ENCODE measurements at places on chromosomes 7 and 10.

DNA sequence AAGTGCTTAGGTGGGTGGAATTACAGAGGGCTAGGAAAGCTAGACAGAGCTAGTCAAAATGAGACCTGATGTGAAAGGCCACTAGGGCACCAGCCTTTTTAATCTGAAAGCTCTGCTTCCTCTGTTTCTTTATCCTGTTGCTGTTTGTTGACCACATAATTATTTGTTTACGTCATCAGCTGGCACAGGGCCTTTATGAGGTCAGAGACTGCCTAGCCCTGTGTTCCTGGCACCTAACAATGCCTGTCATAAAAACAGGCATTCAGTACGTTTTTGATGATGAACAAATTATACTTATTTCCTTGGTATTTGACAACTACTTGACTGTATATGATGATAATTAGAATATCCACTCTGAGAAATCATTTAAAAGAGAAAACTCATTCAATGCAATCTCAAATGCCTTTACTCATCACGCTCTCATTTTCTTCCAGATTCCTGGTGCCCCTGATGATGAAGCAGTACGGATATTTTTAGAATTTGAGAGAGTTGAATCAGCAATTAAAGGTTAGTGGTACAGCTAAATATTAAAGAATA is 26.0 kb downstream of the RBM17 start:
- no peak for DNase-seq

DNA sequence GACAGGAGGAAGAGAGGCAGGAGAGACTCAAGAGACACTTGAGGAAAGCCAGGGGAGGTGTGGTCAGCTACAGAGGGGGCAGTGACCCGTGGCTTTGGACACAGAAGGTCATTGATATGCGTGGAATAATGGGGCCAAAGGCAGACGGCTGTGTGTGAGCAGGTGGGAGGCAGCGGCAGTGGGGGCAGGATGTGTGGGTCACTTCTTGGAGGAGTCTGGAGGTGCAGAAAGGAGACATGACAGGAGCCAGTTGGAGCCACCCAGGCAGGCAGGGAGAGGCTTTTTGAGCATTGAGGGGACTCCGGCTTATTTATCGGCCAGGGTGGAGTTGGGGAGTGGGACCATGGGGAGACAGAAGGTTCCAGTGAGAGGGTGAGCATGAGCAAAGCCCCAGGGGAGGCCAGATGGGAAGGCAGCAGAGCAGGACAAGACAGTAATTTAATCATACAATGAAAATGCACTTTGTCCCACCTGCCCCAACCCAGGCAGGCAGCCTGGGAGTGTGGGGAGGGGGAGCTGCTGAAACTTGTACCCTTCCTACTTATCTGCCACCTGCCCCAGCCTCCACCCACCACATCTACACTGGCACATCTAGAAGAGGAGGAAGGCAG is 5.0 kb downstream of the LDB3 start:
- DNase-seq, result no peak

DNA sequence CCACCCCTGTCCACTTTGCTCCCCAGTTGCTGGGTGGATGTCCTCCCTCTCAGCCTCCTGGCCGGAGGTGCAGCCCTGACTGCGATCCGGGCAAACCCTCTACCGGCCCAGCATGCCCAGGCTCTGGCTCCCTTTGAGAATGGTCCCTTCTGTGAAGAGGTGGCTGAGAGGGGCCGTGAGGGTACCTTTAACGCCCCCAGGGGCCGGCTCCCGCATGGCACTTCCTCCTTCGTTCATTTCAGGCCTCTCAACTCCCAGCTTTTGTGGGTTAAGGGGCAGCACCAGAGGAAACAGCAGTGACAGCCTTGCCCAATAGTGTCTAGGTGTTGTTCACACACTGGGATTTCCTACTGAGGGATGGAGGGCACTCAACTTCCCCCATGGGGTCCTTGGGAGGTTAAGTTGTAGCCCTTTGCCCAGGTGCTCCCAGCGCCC is 33.2 kb upstream of the HABP2 start:
- DNase-seq, result no peak

DNA sequence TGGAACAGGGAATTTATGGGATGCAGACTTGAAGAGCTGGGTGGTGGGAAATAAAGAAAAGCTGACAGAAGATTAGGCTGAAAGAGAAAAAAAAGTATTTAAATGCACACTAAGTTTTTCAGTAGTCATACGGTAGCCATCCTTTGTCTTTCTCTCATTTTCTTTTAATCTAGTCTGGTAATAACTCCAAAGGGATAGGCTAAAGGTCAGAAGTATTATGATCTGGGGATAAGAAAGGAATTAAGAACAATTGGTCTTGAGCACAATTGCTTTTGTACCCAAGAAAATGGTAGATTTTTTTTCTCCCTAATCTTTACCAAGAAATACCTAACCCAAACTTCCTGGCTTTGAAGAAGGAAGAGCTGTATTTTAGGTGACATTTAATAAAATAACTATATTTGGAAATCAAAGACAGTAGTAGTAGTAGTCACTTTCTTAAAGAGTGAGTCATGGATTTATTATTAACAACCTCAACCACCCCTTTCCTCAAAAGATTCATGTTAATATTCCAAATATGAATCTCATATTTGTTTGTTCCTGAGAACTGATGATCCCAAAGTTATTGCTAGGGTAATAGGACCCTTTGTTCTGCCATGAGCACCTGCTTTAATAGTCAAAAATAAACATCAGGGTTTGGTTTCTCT is 120.2 kb upstream of the ODAD2 start:
- no peak for DNase-seq

DNA sequence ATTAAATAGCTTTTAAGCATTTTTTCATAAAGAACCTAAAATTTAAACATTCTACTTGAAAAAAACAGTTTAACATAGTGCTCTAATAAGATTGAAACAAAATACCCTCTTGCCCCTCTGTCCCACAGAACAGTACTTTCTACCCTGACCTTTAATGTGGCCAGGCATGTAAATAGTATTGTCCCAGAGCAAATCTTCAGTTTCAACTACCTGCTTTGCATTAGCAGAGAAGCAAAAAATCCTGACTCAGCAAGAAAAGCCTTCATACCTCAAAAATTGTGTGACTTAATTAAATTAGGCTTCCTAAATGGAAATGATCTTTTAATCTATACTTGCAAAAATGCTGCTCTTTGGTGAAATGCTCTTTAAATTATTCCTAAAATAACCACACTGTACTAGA is 237.4 kb upstream of the AOAH start:
- DNase-seq, result no peak

DNA sequence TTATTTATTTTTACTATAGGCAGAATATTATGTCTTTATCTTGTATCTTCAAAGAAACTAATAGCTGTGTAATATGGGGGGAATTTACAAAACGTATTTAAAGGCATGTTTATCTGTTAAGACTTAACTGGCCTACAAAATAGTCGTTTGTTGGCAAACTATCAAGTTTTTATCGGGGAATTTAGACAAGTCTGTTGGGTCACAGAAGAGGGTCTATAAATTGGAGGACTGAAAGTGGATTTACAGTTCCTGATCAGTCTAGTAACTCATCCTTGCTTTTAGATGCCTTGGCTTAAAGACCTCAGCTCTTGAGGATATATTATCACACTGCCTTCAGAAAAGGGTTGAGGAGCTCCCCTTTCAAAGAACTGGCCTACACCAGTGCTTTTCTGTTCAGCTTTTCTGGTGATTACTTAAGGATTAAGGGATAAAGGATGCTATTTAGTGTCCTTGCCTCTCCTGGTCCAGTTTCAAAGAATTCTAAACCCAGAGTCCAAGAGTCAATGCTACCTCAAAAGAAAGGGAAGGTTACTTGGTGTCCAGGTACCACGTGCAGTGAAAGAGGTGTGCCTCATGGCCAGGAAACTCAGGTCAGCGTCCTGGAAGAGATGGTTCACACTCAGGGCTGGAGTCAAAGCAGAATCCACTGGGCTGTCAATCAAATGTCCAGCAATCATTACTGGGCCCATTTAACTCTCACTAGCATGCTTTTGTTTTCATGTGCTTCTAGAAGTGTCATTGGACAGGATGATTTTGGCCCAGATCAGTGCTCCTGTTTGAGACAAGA is 42.9 kb upstream of the ABI1 start:
- DNase-seq, result no peak

GRCh38 chr7:143252006-143252405 is 11.2 kb upstream of the GSTK1 start:
- no peak for DNase-seq

DNA sequence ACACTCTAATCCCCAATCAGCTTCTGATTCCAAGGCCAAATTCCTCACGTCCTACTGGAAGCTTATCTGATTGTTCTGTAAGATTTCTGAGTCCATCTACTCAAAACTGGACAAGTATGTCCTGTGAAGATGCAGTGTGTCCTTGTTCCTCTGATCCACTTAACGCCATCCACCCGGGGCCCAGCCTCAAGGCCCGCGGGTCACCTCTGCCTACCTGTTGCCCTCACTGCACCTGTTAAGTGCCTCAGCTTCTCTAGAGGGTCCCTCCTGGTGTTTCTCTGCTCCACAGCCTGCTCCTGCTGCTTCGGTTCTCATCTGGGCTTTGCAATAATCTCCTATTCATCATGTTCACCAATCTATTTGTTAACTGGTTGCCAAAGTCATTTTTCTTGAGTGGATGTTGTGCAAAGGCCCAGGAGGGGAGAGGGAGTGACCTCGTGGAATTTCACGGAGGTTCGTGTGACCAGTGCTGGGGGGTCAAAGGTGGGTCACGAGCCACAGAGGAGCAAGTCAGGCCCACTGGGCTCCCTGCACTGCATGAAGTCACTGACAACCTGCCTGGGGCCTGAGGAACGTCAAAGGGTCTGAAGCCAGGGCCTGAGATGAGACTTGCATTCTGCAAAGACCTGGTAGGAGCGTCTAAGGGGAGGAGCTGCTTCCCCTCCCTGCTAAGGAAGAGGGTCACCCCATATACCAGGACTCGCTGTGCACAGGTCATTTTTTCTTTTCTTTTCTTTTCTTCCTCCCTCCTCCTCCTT is 338.1 kb downstream of the WDR37 start:
- no peak for DNase-seq

DNA sequence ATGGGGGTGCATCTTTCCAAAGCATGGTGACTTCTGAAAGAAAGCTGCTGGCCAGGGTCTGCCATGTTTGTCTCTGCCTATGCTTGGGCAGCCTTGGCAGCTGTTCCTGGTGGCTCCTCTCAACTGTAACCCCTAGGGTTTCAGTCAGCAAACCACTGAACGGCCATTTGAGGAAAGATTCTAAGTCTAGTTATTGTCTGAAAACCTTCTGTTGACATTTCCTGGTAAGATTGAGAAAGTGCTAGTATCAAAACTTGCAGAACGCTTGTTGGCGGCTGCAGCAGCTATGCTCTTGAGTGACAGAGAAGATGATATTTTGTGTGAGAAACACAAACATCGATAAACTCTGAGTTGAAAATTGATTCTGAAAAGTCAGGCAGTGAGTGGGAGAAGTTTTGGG is 523.1 kb downstream of the LRMDA start:
- no peak for DNase-seq

GRCh38 chr10:129694184-129694583 is 227.1 kb downstream of the MGMT start:
- no peak for DNase-seq

DNA sequence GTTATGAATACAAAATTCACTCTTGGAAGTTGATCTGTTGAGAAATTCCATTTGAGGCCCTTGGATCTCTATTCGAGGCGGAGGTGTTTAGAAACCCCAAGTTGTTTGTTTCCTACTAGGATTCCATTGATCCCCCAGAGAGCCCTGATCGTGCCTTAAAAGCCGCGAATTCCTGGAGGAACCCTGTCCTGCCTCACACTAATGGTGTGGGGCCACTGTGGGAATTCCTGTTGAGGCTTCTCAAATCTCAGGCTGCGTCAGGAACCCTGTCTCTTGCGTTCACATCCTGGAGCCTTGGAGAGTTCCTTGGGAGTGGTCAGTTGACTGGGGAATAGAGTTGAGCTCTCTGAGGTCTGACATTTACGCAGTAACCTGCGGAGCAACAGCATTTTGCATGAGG is 1.2 kb downstream of the CFAP69 start:
- DNase-seq, result no peak

DNA sequence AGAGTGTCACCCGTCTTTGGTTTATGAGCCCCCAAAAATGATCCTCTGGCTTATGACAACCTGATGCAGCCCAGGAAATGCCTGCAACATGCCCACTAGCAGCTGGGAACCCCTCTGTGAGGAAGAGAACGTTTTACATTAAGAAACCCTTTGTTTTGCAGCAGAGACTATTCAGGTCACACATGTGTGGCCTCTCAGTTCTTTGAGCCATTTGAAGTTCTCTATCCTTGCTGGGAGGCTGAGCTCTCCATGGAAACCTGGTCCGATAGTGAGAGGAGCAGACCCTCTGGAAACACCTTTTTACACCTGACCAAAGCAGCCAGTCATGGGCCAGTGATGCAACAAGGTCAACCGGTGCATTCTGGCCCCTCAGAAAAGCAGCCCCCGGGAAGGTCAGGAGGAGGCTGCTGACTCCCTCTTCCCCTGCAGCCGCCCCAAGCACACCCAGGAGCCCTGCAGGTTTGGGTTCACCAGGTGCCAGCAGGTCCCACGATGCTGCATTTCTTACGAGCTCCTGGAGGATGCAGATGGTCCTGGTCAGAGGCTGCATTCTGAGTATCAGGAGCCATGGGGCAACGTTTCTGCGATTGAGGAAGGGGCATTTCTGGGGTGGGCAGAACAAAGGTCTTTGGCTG is 134.3 kb downstream of the ZMYND11 start:
- DNase-seq, result no peak

DNA sequence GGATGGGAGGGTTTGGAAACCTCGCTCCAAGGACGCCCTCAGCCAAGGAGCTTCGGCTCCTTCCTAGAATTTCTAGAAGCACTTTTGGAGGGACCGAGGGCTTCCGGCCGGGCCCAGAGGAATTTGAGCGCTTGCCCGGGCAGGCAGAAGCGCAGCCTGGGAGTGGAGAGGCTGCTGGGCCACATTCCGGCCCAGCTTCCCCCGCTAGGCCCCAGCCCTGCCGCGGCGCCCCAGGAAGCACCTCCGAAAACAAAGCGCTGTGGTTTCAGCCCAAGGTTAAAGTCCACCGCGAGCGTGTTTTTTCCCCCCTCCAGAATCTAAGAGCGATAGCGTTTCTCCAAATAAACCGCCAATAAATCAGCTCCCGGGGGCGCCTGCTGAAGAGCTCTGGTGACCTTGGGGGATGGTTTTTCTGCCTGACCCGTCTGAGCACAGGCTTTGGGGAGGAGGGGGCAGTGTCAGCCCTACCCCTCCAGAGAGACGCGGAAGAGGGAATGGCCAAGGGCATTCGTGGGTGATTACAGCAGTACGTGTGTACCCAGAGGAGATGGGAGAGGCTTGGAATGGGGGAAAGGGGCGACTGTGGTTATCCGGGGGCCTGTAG is 5.7 kb upstream of the TNRC18 start:
- no peak for DNase-seq

DNA sequence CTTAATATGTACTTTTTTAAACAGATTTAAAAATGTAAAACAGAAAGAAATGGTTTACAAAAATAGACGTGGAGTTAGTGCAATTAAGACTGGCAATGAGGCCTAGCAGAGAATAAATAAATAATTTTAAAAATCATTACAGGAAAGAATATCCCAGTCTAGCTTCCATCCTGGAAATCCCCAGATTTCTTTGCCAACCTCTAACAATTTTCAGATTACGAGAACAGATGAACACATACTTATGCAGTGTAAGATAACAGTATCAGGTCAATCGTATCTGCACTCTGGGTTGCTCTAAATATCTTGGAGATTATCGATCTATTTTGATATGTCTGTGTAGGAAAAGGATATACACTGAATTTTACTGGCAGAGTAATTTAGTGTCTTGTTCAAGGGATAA is 210.5 kb downstream of the SEMA3A start:
- no peak for DNase-seq
